ENCODE measurements at places on chromosomes 11 and 22.

DNA sequence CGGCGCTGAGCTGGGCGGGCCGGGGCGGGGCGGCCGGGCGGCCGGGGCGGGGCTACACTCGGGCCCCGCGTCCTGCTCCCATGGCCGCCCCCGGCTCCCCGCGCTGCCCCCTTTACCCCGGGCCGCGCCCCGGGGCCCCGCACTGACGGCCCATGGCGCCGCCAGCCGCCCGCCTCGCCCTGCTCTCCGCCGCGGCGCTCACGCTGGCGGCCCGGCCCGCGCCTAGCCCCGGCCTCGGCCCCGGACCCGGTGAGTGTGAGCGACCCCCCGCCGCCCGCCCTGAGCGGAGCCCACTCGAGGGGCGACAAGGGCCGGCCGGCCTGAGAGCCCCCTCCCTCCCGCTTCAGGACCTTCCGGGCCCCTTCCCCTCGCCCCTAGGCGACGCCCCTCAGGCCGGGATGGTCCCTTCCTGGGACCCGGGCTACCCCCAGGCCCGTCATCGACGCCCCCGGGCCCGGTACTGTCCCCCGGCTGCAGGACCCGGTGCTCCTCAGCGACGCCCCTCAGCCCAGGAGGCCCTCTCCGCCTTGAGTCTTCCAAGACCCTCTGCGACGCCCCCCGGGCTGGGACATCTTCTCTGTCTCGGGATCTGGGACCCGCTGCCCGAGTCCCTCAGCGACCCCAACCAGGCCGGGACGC, at the start of gene KREMEN1:
Gene KREMEN1, plus strand, starts transcription at position 57 of the 639 bp plus-strand sequence. Its CDS starts 96 bp downstream, at position 153.
- no peak for DNase-seq

DNA sequence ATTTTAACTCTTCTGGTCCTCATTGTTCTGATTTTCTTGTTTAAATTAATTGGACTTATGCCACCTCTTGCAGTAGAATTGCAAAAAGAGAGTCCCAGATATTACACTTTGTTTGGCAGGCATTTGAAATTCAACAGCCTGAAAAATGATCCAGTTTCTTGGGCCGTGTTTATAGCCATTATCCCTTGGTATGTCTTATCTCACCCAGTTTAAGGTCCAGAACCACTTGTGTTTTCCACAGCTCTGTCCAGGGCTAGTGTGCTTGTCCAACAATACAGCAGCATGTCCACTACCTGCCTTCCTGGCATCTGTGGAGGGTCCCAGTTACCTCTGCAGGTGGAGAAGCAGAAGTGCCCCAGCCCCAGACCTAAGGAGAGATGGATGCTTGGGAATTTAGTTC, 397.4 kb downstream of the SOX6 start:
- peak; percentile 43 for DNase-seq

DNA sequence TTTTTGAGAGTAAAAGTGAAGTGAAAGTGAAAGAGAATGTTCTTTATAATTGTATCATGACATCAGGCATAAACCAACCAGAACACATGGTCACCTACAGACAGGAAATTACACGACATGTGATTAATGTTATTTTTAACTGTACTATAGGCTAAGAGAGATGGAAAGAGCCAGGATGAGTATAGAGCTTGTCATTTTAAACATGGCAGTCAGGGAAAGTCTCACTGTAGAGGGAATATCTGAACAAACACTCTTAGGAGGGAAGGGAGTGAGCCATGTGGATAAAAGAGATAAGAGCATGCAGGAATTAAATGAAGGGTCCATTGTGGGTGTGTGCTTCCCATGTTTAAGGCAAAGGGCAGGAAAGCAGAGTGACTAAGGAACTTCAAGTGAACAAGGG, 599.1 kb upstream of the FAT3 start:
- no peak for DNase-seq

- DNase-seq: peak; percentile 75
These were observed 564.4 kb upstream of the LUZP2 start for GRCh38 chr11:23932485-23932898.

DNA sequence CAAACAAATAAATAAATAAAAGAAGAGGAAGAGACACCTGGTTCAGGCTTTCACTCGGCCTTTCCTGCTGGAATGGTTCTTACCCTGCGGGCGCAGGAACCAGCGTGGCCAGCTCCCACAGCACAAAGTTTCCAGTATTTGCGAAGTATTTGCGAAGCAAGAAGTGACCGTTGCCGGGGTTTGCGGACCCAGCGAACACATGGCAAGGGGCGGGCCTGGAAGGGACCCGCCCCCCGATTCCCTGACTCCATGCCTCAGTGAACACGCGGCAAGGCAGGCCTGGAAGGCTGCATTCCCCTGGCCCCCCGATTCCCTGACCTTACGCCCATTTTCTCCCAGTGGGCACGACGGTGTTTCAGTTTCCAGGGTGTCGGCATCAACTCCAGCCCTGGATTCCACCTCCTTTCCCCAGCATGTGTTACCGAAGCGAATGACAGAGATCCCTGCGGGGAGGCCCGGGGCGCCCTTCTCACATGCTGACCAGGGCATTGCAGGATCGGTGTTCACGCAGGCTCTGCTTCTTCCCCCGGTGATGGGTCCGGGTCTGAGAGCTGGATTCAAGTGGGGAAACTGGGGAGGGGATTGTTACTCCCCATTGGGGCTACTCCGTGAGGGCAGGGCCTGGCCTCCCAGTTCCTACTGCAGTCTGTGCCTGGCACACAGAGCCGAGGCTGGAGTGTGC, 102.8 kb downstream of the MPPED1 start:
- no peak for DNase-seq

DNA sequence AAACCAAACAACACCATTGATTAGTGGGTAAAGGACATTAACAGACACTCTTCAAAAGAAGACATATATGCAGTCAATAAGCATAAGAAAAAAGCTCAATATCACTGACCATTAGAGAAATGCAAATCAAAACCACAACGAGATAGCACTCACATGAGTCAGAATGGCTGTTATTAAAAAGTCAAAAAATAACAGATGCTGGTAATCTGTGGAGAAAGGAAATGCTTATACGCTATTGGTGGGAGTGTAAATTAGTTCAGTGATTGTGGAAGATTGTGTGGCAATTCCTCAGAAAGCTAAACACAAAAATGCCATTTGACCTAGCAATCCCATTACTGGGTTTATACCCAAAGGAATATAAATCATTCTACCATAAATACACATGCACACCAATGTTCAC, 182.6 kb downstream of the TRPC6 start:
- no peak for DNase-seq

DNA sequence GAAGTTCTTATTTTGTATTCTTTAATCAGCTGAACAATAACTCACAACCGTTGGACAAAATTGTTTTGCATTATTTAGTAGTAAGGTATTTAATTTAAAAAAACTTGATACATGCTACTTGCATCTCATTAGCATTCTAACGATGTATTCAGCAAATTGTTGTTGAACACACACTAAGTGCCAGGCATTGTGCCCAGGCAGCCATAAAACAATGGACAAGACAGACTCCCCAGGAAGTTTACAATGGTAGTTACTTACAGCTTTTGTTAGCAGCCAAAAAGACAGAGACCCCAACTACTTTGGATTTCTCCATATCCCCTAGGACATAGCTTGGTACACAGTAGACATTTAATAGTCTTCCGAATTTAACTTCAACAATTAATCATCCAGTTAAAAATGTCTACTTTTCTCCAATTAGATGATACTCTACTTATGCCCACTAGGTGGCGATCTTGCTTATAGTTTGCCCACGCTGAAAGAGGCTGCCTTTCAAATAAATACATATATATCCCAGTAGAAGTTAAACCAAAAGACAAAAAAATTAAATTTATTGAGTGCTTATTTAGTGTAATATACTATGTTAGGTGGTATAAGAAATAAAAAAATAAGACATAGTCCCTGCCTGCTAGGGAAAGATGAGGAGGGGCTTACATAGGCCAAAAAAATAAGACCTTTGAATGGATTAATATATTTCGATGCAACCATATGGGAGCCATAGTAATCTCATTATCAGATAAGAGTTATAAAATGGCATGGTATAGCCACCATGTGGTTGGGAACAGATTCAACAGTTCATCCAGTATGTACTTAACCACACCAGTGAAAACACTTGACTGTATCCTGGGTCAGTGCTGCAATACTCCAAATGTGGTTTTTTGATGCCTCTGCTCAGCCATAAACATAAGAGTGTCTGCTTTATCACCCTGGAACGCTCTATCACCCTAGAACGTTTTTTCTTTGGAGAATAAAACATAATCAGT, 2.0 kb upstream of the FJX1 start:
- DNase-seq: peak; percentile 81

GRCh38 chr11:907668-908067, 2.9 kb downstream of the CHID1 start:
- DNase-seq: no peak

GRCh38 chr11:131624531-131624930, 254.1 kb downstream of the NTM start:
- no peak for DNase-seq

- DNase-seq: no peak
These were observed 4.0 kb upstream of the L3MBTL2 start for GRCh38 chr22:41201141-41201540.

GRCh38 chr11:72969894-72970335, 155.7 kb downstream of the ATG16L2 start:
- peak; percentile 78 for DNase-seq

DNA sequence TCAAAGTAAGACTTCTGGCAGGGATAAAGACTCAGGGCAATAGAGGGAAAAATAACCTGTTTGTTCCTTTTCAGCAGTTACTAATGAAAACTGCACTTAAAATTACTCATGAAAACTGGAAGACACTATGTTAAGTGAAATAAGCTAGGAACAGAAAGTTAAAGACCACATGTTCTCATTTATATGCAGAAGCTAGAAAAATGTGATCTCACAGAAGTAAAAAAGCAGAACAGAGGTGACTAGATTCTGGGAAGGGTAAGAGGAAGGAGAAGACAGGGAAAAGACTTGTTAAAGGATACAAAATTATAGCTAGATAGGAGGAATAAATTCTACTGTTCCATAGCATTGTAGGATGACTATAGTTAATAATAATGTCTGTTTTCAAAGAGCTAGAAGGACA, 22.2 kb downstream of the HPS5 start:
- no peak for DNase-seq

Measured in fibroblast of the aortic adventitia (primary cell).